Tibial nerve (tissue), 4 donors: ENCODE measurements at places on chromosomes 12 and 14. TPM values are rescaled to one million over a fixed set of nuclear protein-coding genes. Genes with fewer than 3 reads are reported as not detected.

- H3K36me3 ChIP-seq = no peaks in the 10 kb centered on the region
- H3K4me3 ChIP-seq = no peak overlapping the region
- H3K27ac ChIP-seq = no peak overlapping the region
- no peak for DNase-seq
- no peaks in the 10 kb centered on the region for H3K27me3 ChIP-seq
Observed at GRCh38 chr14:103185051-103186029, 62.1 kb downstream of the TNFAIP2 start.

The APAF1 gene
- 18.1 TPM for total RNA-seq

DNA sequence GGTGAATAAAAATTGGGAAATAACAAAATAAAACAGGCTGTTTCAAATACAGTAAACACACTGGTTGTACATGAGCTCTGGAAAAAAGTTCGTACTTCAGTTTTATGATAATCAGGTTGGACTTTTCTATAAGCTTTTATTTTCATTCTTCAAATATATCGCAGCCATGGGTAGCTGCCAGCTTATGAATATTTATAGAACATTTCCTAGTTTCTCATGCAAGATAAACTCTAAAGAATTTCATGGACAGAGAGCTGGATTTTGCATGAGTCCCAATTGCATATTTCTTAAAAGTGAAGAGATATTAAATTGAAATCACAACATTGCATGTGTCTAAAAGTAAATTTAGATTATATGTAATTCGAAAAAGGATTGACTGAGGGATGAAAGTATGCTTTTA lies 827.6 kb downstream of the SLC6A15 start:
- no peak overlapping the region for H3K4me3 ChIP-seq
- no peak for DNase-seq
- no peaks in the 10 kb centered on the region for H3K27me3 ChIP-seq
- no peaks in the 10 kb centered on the region for H3K36me3 ChIP-seq

The CACNA2D4 gene
- total RNA-seq = 16.2 TPM

The SYNE3 gene
- 97.0 TPM for total RNA-seq

- no peak overlapping the region for H3K27ac ChIP-seq
- H3K36me3 ChIP-seq = no peaks in the 10 kb centered on the region
- H3K4me1 ChIP-seq = no peaks in the 10 kb centered on the region
- no peak overlapping the region for H3K4me3 ChIP-seq
Observed at GRCh38 chr12:100970894-100971293, 176.3 kb downstream of the ANO4 start.

The MVK gene
- total RNA-seq = 20.9 TPM

The FSCB gene
- 2.2 TPM for total RNA-seq

DNA sequence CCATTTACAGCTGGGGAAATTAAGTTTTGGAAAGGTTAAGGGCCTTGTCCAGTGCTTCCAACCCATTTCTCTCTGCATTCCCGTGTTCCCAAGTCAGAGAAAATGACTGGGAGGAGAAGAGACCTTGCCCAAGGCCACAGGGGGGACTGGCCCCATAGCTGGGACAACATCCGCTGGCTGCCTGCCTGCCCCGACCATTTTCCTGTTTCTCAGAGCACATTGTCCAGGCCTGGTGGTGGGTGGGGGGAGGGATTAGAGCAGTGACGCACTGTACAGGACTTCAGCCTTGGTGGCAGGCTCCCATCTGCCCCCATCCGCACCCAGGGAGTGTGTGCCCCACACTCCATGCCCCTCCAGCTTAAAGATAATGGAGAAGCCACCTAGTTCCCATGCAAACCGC lies 27.7 kb downstream of the DIO3 start:
- H3K36me3 ChIP-seq = no peaks in the 10 kb centered on the region
- H3K27me3 ChIP-seq = no peaks in the 10 kb centered on the region
- H3K4me3 ChIP-seq = no peak overlapping the region
- no peak for DNase-seq
- no peaks in the 10 kb centered on the region for H3K4me1 ChIP-seq

The PGF gene
- 13.2 TPM for total RNA-seq

GRCh38 chr14:35900741-35901140 lies 74.6 kb downstream of the BRMS1L start:
- no peak for DNase-seq
- H3K4me3 ChIP-seq = no peak overlapping the region
- H3K27ac ChIP-seq = no peak overlapping the region
- no peaks in the 10 kb centered on the region for H3K4me1 ChIP-seq
- no peaks in the 10 kb centered on the region for H3K27me3 ChIP-seq

DNA sequence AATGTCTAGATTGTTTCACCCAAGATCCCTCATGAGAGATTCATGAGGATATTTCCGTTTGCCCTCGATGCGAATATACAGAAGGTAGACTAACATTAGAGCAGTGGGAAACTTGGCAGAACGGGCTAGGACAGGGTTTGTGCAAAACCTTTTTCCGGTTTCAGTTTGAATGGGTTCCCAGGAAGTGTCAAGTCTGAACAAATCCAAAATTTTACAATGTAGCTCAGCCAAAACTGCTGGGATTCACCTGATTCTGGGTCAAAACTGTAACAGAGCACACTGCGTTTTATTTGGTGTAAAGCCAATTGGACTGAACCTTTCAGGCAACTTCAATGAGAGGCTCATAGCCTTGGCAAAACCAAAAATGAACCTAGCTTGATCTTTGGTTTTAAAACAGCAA lies 337.8 kb upstream of the DIO2 start:
- H3K4me3 ChIP-seq = no peak overlapping the region
- no peaks in the 10 kb centered on the region for H3K27me3 ChIP-seq
- H3K4me1 ChIP-seq = no peaks in the 10 kb centered on the region
- no peaks in the 10 kb centered on the region for H3K36me3 ChIP-seq
